ENCODE measurements at places on chromosomes 7 and 10.

- no peak for DNase-seq
Observed at GRCh38 chr10:75803121-75803520, 371.7 kb downstream of the LRMDA start.

DNA sequence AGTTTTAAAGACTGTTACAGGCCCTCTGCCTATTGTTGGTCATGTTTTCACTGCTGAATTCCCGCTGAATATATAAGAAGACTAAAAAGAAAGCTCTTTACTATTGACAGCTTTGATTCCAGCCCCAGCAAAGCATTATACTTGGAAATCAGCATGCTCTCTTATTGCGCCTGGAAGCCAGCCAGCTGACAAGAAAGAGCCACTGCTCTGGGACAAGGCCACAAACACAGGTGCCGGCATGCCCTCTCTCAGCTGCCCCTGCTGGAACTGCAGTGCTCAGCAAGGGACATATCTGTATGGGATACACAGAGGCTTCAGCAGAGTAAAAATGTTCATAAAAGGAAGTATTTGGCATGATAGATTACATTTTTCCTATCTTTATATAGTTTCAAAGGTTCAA lies 523.9 kb downstream of the ADRA2A start:
- DNase-seq, result no peak

DNA sequence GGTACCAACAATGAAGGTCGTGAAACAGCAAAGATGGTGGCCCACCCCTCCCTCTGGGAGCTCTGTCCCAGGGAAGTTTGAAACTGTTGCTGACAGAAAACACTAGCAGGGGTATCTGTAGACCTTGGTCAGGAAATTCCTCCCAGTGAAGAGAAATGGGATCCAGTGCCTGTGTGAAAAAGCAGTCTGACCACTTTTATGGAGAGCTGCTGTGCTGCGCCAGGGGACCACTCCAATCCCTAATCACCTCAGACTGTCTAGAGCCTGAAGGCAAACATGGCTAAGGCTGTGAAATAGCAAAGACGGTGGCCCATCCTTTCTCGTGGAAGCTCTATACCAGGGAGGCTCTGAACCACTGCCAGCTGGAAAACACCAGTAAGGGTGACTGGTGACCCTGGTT lies 38.3 kb upstream of the TMEM140 start:
- no peak for DNase-seq

DNA sequence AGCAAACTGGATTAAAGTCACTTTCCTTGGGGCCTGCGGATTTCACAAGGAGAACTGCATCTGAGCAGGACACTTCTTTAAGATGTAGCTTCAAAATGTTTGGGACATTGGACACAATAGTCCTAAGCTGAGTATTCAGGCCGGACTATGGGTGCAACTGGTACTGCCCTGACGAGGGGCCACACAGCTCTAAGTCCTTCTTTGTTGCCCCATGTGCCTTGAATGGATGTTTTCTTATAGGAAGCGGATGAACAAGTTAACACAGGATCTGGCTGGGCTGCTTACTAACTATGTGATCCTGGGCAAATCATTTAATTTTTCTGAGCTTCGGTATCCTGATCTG lies 147.8 kb upstream of the KLF14 start:
- DNase-seq, result no peak

- DNase-seq, result no peak
Observed at GRCh38 chr10:99375426-99375825, 46.3 kb downstream of the CNNM1 start.

DNA sequence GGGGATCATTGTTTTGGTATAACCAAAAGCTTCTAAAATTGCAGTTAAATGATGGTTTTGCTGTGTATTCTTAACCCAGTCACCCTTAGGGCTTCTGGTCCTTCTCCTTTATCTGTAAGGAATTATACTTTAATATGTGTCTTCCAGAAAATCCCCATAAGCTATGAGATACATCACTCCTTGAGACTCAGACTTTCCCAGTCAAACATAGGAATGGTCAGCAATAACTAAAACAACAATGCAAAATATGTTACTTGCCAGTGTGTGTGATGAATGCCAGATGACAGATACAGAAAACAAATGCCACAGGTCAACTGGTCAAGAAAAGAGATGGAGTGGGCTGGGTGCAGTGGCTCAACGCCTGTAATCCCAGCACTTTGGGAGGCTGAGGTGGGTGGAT lies 10.1 kb downstream of the ADD3 start:
- DNase-seq, result no peak

- no peak for DNase-seq
Observed at GRCh38 chr7:73900286-73900685, 39.3 kb downstream of the TMEM270 start.

GRCh38 chr7:158830211-158830723 lies 958 bp upstream of the ESYT2 start:
- DNase-seq, result no peak

- DNase-seq, result no peak
Observed at GRCh38 chr7:148173369-148173768, 417.2 kb upstream of the C7orf33 start.

GRCh38 chr7:1591876-1592275 lies 22.0 kb upstream of the PSMG3 start:
- peak; percentile 83 for DNase-seq

DNA sequence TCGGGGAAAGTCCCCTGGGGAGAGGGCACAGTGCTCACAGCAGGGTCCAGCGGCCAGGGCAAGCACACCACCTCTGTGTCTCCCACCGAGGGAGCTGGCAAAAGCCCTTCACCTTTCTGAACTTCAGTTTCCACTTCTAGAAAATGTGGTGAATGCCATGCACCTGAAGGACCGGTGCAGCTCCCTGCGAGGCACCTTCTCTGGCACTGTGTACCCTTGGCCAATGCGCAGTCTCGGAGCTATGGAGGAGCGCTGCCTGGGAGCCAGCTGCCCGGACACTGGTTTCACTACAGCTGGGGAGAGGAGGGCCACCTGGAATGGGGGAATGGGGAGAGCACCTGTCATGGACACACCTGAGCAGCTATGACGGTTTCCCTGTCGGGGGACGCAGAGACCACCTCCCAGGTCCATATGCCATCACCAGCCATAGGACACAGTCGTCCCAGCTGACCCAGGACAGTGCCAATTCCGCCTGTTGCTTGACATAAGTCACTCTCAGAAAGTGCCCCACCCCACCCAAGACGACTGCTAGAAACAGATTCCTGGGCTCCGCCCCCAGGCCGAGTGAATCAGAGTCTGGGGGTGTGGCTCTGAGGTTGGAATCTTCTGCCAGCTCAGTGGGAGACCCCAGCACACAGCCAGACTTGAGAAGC lies 16.8 kb downstream of the RASGEF1A start:
- DNase-seq, result no peak

DNA sequence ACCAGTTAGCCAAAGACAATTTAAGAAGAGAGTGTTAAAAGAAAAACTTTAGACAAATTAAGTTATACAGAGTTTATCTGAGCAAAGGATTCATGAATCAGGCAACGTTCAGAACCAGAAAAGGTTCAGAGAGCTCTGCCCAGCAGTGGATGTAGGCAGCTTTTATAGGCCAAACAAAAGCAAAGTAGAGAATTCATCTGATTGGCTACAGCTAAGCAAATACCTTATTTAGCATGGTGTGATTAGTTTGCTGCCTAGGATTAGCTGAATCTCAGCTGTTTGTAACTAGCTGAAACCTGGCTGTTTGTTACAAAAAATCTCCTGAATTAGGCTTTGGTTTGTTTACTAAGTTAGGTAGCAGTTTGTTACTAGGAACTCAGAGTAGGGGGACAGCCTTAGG lies 66.0 kb downstream of the SLC25A40 start:
- DNase-seq, result no peak

DNA sequence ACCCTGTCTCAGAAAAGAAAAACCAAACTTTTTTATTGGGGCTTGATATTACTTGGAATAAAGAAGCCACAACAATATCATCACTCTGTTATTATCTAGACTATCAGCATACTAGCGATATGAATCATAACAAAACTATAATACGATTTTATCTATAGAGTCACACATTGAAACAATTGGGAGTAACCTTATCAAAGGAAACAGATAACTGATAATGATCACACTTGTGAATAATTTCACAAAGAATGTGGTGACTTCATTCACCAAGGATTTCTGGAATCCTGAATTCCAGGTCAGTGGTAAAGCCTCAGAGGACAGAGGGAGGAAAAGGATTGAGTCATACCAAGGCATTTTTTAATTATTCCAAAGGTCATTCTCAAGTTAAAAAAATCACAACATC lies 32.1 kb upstream of the NMT2 start:
- no peak for DNase-seq

DNA sequence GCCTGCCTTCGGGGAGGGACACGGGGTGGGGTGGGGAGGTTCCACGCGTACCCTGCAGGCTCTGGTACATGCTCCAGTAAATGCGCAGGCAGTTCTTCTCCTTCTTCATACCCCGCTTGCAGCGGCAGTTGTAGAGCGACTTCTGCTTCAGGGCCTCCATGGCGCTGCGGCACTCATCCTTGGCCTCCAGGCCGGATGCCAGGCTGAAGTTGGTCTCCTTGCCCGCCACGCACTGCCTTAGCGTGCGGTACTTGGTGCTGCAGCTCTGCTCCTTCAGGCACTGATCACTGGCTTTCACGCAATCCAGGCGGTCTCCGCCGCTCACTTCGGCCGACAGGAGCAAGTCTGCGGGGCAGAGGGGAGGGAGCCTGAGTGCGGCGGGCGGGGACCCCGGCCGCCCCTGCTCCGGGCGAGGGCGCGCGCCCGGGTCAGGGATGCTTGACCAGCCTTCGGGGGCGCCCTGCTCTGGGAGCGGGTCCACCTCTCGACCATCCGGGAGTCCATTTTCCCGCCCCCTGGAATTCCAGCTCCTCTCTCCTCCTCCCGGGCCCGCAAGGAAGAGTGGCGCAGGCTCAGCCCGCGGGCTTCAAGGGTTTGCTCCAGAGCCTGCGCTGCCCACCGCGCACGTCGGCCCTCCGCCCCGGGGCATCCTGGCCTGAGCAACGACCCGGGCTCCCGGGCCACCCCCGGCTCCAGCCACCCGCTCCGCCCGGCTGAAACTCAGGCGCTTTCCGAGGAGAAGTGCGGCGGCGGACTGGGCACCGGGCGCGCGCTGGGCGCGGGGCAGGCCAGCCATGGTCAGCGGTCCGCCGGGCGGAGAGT lies 2.0 kb downstream of the GFRA1 start:
- DNase-seq, result no peak

- DNase-seq, result no peak
Observed at GRCh38 chr7:155813546-155814315, 1.5 kb upstream of the SHH start.

DNA sequence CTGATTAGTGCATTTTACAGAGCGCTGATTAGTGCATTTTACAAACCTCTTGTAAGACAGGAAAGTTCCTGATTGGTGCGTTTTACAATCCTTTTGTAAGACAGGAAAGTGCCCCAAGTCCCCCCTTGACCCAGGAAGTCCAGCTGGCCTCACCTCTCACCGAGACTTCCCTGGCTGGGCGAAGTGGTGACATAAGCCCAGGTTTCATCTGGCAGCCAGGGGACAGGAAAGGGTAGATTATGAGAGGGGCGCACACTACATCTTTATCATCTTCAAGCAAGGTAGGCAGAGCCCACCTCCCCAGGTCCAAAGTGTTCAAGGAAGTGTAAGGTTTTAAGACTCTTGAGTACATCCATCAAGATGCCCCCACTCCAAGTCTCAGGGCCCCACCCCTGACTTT lies 5.5 kb upstream of the GDF10 start:
- no peak for DNase-seq

DNA sequence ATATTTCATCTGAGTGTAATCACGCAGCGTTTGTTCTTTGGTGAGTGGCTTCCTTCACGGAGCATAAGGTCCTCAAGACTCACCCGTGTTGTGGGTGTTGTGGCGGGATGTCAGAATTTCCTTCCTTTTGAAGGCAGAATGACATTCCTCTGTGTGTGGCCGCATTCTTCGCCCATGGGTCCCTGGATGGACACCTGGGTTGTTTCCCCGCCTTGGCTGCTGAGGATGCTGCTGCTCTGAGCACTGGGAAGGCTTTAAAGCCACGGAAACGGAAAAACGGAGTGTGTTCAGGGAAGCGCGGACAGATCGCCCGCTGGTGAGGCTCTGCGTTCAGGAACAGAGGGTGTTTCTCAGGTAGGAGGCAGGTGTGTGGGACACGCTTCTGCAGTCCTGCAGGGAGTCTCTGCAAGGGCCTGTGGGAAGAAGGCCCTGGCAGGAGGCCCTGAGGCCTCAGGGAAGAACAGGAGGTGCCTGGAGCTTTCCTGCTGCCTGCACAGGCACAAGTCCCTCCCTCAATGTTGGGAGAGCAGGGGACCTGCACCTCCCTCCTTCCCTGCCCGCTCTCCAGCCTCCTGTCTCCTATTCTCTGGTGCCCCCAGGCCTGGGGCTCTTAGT lies 35.7 kb upstream of the SHH start:
- DNase-seq, result no peak
